Endothelial cell (in vitro differentiated cells): ENCODE measurements at places on chromosomes 4 and X.
A peak's percentile ranks its signal among the peaks of the same experiment; 100 is the strongest.

DNA sequence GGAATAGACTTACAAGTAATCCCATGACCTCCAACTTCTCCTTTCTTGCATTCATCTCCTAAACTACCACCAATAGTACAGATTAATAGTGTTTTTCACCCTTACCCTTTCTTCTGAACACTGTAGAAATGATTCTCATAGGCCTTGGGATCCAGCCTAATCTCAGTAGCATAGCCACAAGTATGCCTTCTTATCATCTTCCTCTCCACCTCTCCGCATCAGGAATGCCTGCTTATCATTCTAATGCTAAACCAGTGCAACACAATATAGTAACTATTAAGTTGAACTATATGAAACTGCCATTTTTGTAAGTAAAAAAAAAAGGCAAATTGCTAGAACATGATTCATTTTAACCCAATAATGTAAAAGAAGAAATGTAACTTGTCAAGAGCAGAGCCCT lies 79.5 kb upstream of the IL2 start:
- DNase-seq, result no peak

DNA sequence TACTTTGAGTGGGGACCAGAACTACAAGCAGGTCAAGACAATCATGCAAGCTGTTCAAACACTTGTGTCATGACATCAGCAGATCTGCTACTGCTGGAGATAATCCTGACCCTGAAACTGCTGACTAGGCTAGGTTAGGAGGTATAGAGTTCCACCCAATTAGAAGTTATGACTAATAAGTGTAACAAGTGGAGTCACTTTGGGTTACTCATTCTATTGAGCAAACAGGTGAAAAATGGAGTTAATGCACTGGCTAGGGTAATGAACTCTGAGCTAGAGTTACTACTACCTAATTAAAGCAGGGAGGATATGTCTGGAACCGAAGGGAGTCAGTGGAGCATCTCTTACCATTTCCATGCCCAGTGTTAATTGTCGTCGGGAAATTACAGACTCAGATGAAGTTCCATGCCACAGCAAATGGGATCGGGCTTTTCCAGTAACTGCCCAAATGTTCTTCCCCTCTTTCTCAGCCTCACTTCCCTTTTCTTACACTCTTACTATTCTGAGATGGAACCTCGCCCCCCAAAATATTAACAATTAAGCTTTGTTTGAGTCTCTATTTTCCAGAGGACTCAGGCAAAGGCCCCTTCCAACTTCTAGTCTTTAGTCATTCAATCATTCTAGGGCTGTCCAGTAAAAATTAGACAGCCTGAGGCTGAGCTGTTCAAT lies 19.8 kb upstream of the MANBA start:
- DNase-seq, result no peak

DNA sequence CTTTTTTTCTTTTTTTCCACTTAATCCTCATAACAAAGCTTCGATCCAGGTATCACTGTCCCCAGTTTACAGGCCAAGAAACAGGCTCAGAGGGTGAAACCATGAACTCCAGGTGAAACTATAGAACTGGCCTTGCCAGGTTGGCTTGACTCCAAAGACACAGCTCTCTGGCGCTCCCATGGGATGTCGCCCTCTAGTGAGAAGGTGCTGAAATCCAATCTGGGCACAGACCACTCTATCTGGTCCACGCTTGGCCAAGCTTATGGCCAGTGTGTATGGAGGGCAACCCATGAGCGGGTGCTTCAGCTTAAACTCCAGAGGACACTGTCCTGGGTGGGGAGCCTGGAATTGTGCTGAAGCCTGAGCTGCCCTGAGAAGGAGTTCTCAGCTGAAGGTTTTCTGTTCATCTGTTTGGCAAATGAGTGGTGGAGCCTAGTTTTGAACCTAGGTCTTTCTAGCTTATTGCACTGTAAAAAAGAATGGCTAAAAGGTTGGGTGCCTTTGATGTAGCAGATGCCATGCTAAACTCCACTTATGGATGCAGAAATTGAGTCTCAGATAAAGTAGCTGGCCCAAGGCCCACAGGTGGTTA lies 70.5 kb downstream of the SEL1L3 start:
- peak; percentile 58 for DNase-seq

DNA sequence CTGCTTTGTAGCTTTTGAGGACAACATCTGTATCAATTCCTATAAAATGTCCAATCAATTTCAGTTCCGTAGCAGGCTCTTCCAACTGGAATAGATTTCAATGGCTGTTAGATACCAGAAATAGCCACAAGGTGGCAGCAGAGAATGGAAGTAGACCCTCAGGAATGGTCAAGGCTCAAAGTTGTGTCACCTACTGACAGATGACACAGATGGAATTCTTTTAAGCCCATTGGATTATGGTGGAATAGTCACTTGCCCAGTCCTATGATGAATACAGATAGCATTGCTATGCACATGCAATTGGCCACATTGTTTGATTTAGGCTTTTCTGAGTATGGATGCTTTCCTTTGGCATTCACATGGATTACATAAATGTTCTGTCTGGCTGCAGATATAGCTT lies 130.4 kb upstream of the RADX start:
- DNase-seq, result peak; percentile 58

- no peak for DNase-seq
Observed at GRCh38 chr4:141026900-141027299, 106.4 kb downstream of the RNF150 start.

GRCh38 chrX:2697741-2698299 lies 6.7 kb downstream of the CD99 start:
- no peak for DNase-seq
